ENCODE measurements at places on chromosomes 4 and X. TPM values are rescaled to one million over a fixed set of nuclear protein-coding genes. Genes with fewer than 3 reads are reported as not detected.

Gene FAM193A
- total RNA-seq, result 7.2 TPM

Gene NPNT
- total RNA-seq, result 10.0 TPM

GRCh38 chr4:82785611-82786400 lies 12.8 kb downstream of the SCD5 start:
- no peak overlapping the region for H3K4me3 ChIP-seq
- no peak overlapping the region for H3K27ac ChIP-seq
- H3K36me3 ChIP-seq, result no peaks in the 10 kb centered on the region
- peaks cover 10% of the 10 kb centered on the region for H3K27me3 ChIP-seq
- DNase-seq, result peak; percentile 14

Gene PPEF2
- not detected for total RNA-seq

DNA sequence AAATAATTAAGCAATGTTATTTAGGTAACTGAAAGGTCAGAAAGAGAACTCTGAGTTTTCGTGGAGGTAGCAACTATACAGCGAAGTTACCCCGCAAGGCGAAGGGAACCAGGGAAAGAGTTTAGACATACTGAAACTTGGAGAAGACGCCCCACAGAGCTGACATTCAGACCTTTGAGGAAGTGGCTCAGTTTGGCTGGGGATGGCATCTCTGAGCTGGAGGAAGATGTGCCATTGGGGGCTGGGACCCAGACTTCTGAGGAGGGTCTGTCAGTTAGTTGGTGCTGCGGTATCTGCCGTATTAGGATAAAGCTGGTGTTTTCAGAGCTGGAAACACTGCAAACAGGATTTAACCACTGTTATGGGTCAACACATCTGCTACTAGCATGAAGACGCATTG lies 156.6 kb downstream of the ANKRD50 start:
- no peaks in the 10 kb centered on the region for H3K27me3 ChIP-seq
- no peak for DNase-seq
- no peak overlapping the region for H3K27ac ChIP-seq
- H3K36me3 ChIP-seq, result no peaks in the 10 kb centered on the region
- peaks cover 13% of the 10 kb centered on the region for H3K4me1 ChIP-seq

DNA sequence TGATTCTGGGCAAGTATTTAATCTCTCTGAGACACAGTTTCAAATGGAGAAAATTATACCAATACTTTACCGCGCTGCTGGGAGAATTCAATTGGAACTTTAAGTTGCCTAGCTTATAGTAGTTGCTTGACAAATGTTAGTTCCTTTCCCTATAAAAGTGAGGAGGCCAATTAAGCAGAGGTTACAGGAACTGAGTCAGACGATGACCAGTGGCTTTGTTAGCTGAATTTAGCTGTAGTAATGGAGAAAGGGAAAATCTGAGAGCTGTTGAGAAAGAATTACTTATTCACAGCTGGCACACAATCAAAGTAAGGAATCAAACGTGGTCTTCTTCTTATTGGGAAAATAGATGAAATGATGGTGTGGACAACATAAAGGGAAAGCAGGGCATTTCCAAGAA lies 29.6 kb downstream of the SMARCA1 start:
- H3K27me3 ChIP-seq, result no peaks in the 10 kb centered on the region
- no peaks in the 10 kb centered on the region for H3K4me1 ChIP-seq
- H3K4me3 ChIP-seq, result no peak overlapping the region
- H3K27ac ChIP-seq, result no peak overlapping the region
- peaks cover 53% of the 10 kb centered on the region for H3K36me3 ChIP-seq

DNA sequence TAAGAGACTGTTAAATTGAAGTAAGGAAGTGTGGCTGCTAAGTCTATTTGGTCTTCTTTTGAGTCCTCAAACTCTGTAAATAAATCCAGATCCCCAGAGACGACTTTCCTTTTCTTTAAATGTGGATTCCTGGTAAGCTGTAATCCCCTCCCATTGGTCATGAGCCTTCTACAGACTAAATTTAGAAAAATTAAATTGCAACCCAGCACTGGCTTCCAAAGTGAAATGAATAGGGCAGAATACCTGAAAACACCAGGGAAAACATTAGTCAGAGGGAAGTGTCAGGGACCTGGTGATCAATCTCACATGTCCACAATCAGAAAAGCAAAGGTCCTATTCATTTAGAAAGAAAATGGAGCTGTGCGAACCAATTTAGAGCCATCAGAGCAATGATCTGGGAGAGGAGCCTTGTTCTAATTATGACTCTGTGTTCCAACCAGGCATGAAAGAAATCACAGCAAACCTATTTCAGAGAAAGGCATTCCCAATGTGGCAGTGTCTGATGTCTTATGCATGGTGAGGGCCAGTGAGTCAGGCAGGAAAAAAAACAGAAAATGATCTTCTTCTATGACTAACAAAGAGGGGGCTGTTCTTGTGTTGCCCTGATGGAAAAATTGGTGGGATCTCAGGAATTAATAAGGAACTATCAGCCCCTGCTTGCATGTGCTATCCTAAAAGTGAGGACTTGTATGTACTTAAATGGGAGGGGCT lies 19.8 kb upstream of the CCDC149 start:
- no peaks in the 10 kb centered on the region for H3K36me3 ChIP-seq
- peaks cover 13% of the 10 kb centered on the region for H3K27me3 ChIP-seq
- no peaks in the 10 kb centered on the region for H3K4me1 ChIP-seq
- no peak overlapping the region for H3K27ac ChIP-seq

DNA sequence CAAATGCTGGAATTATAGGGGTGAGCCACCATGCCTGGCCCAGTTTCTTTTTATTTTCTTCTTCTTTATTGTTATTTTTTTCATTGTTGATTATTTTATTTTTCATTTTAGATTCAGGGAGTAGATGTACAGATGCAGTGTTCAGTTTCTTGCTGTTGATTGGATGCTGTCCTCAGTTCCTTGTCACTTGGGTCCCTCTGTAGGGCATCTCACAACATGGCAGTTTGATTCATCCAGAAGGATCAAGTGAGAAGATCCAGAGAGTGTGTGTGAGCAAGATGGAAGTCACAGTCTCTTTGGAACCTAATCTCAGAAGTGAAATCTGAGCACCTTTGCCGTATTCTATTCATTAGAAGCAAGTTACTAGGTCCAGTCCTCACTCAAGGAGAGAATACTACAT lies 20.9 kb downstream of the HMGB3 start:
- H3K27ac ChIP-seq, result no peak overlapping the region
- DNase-seq, result peak; percentile 3
- no peaks in the 10 kb centered on the region for H3K36me3 ChIP-seq

Gene MAGEA4
- not detected for total RNA-seq

GRCh38 chr4:13476915-13477314 lies 7.2 kb downstream of the RAB28 start:
- H3K4me3 ChIP-seq, result no peak overlapping the region
- DNase-seq, result no peak

DNA sequence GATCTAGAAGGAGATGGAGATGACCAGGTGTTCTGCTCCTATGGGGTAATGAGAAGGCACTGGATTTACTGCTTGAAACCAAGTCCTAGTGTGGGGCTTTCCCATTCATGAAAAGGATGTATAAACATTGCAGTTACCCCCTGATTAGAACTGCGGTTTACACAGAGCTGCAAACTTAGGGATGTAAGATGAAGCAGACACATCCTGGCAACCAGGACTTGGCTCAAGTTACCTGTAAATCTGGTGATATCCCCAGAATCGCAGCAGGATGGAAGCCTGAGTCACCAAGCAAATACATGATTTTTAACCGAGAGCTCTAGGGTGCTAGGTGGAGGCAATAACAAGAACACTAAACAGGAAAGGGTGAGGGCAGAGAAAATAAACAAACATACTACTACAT lies 178.6 kb upstream of the MAMLD1 start:
- no peaks in the 10 kb centered on the region for H3K36me3 ChIP-seq
- DNase-seq, result no peak
- no peak overlapping the region for H3K27ac ChIP-seq
- H3K27me3 ChIP-seq, result no peaks in the 10 kb centered on the region

DNA sequence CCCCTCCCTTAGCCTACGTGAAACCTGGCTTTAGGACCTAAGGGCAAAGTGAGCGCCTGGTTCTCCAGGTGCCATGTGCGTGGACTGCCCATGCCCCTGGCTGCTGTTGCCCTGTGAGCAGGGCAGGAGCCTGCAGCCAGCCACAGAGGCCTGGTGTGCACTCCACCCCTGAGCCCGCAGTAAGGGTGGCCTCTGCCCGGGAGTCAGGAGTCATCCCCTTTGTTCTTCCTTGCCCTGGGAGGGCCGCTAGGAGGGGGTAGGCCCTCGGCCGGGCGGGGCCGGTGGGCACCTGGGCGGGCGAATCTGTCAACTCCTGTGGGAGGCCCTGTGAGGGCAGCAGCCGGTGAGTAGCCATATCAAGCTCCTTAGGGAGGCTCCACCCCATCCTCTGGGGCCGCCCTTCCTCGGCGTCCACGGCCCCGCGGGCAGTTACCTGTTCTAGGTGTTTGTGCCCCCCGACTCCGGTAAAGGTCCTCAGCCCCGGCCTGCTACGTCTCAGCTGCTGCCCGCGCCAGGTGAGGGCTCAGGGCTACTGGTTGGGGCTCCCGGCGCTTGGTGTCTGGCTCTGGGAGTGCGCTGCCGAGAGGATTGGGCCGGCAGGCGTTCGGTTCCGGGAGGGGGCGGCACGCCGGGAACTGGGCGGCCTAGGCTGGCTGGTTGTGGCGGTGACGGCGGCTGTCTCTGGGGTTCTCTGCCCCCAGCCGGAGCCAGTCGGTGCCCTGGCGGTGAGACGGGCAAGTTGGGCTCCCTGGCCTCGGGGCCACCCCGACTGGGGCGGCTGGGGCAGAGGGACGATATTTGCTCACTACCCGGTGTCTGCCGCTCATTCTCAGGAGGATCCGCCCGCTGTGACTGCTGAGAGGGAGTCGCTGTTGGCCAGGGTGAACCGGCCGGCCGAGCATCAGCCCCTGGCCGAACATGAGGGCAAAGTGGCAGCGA lies 1060.2 kb downstream of the TECRL start:
- DNase-seq, result no peak
- H3K27ac ChIP-seq, result no peak overlapping the region
- H3K4me3 ChIP-seq, result no peak overlapping the region
- H3K27me3 ChIP-seq, result no peaks in the 10 kb centered on the region

Gene FGF16
- total RNA-seq, result not detected

- no peaks in the 10 kb centered on the region for H3K4me1 ChIP-seq
- no peaks in the 10 kb centered on the region for H3K27me3 ChIP-seq
- DNase-seq, result no peak
- no peaks in the 10 kb centered on the region for H3K36me3 ChIP-seq
- no peak overlapping the region for H3K27ac ChIP-seq
- no peak overlapping the region for H3K4me3 ChIP-seq
Observed at GRCh38 chr4:20359692-20360091, 108.0 kb downstream of the SLIT2 start.

DNA sequence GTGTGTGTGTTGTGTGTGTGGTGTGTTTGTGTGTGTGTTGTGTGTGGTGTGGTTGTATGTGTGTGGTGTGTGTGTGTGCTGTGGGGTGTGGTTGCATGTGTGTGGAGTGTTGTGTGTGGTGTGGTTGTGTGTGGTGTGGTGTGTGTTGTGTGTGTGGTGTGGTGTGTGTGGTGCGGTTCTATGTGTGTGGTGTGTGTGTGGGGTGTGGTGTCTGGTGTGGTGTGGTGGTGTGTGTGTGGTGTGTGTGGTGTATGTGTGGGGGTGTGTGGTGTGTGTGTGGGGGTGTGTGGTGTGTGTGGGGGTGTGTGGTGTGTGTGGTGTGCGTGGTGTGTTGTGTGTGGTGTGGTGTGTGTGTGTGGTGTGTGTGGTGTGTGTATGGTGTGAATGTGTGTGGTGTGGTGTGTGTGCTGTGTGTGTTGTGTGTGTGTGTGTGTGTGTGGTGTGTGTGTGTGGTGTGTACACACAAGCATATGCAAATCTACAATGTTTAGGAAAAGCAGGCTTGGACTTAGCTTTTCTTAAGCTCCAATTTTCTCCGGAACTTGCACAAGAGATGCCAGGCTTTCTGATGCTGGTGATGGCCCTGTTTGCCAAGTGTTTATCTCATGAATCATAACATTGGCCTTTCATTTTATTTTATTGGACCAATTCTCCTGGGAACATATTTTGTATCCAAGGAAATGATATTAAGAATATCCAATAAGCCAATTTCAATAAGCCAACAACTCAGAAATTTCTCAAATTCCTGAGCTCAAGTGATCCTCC lies 148.7 kb downstream of the SPATA18 start:
- peaks cover 5% of the 10 kb centered on the region for H3K4me1 ChIP-seq
- no peaks in the 10 kb centered on the region for H3K27me3 ChIP-seq
- H3K36me3 ChIP-seq, result no peaks in the 10 kb centered on the region

Gene NCAPG
- total RNA-seq, result 108 TPM

DNA sequence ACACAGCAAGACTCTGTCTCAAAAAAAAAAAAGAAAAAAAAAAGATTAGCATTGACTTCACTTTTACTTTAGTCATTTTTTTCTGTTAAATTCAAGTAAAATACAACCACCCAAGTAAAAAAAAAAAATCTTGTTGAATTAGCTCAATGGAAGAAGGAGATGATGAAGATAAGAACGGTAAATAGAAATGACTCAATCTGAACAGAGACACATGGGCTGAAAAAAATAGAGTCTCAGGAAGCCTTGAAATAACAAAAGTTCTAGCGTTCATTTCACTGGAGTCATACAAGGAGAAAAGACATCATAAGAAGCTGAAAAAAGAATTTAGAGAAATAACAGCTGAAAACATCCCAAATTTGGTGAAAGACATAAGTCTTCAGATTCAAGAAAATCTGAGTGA lies 75.5 kb downstream of the CASP3 start:
- H3K27me3 ChIP-seq, result no peaks in the 10 kb centered on the region
- no peak for DNase-seq
- no peaks in the 10 kb centered on the region for H3K36me3 ChIP-seq

- peaks cover 73% of the 10 kb centered on the region for H3K4me1 ChIP-seq
- H3K36me3 ChIP-seq, result no peaks in the 10 kb centered on the region
- peak overlapping the region; percentile 96 for H3K27ac ChIP-seq
- peak; percentile 66 for DNase-seq
Observed at GRCh38 chr4:183081116-183081469, 18.0 kb upstream of the WWC2 start.

- H3K4me1 ChIP-seq, result no peaks in the 10 kb centered on the region
- H3K36me3 ChIP-seq, result no peaks in the 10 kb centered on the region
Observed at GRCh38 chr4:58192217-58192616, 1082.0 kb upstream of the IGFBP7 start.

Gene SPIN2A
- 0.60 TPM for total RNA-seq

Gene USP51
- total RNA-seq, result not detected

Gene TACC3
- 35.4 TPM for total RNA-seq

DNA sequence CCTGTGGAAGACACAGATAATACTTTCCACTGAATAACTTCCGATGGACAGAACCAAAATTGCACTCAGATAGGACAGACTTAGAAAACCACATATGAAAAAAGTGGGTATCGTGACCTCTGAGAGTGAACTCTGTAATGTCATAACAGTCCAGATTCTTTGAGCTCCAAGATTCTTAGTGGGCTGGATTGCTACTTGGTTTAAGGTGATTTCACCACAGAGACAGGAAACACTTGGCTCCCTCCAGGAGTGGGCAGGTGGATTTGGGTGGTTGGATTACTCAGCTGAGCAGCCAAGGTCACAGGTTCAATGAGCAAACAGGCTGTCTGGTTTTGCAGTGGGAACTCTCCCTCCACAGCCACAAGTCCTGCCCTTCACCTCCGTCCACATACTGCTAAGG lies 126.0 kb downstream of the AFAP1 start:
- H3K4me3 ChIP-seq, result no peak overlapping the region
- peaks cover 37% of the 10 kb centered on the region for H3K4me1 ChIP-seq
- peaks cover 13% of the 10 kb centered on the region for H3K36me3 ChIP-seq
- peak; percentile 24 for DNase-seq
